NCI-H82 (cell line): ENCODE measurements at places on chromosomes 11 and 22.

DNA sequence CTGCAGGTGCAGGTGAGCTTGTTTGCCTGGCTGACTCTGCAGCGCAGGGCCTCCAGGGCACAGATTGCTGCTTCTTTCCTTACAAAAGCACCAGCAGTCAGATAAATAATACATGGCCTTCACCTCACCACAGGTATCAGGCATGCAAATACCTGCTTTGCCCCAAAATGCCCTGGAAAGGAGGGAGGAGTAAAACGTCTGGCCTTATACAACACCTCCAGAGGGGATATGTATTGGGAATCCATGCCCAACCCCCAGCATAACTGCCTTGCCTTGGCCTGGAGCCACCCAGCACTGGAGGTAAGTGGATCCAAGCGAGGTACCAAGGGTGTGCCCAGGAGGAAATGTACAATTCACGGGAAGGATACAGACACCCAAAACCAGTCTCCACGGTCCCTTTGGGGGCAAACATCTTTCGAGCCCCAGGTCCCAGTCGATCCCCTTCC, 860 bp downstream of the TMEM184B start:
- peak; percentile 32 for DNase-seq

- DNase-seq = peak; percentile 40
Measured at GRCh38 chr11:34345540-34345876, 12.3 kb downstream of the ABTB2 start.

DNA sequence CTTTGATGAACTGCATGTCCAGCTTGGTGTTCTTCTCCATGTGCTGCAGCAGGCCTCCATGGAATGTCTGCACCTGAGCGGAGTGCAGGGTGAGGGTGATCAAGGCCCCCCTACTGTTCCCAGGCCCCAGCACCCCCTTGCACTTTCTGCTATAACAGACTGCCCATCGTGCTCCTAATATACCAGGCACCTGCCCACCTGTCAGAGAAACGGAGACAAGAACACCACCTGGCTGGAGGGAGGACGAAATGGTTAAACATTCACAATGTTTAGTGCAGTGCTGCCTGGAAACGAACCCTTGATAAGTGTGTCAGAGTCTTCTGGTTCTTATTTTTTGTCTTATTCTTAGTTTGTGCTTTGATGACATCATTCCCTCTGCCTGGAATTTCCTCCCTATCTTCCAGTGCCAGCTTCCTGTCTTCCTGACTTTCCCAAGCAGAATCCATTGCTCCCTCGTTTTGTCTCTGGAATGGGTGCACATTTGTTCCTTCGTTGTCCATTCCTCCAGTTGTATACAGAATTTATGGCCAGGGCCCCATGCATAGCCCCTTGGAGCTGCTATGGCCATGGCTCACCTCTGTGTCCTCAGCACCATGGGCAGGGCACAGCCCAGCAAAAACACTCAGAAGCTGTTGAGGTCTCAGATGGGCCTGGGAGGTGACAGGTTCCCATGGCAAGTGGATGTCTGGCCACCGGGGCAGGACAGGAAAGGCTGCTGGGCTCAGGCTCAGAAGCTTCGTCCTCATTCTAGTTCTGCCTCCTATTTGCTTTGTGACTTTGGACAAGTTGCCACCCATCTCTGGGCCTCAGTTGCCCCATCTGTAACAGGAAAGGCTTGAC, 11.9 kb downstream of the BAIAP2L2 start:
- no peak for DNase-seq

DNA sequence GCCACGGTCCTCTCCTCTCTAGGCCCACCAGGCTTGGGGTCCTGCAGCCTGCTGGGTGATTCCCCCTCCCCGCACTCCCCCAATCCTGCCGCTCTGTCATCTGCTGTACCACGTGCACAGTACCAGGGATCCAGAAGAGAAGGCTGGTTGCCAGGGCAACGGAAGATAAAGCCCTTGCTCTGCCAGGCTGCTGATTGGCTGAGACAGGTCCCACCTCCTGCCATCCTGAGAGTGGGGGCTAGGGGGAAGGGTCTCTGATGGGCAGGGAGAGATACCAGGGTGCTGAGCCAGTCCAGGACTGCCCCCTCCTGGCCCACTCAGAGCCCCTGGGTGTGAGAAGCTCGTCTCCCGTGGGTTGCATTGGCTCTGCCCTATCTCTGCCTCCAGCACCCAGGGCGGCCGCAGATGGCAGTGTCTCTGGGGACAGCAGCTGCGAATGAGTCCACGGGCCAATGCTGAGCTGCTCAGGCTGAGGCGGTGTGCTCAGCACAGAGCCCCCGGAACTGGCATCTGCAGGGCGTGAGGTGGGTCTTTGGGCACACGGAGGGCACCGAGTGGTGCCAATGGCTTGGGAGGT, at the start of gene SMIM45:
TSS of gene SMIM45 (plus strand) at position 253 of the 577 bp plus-strand sequence.
- peak; percentile 84 for DNase-seq
